D721Med (cell line): ENCODE measurements at places on chromosomes 2 and 18.
A peak's percentile ranks its signal among the peaks of the same experiment; 100 is the strongest.

DNA sequence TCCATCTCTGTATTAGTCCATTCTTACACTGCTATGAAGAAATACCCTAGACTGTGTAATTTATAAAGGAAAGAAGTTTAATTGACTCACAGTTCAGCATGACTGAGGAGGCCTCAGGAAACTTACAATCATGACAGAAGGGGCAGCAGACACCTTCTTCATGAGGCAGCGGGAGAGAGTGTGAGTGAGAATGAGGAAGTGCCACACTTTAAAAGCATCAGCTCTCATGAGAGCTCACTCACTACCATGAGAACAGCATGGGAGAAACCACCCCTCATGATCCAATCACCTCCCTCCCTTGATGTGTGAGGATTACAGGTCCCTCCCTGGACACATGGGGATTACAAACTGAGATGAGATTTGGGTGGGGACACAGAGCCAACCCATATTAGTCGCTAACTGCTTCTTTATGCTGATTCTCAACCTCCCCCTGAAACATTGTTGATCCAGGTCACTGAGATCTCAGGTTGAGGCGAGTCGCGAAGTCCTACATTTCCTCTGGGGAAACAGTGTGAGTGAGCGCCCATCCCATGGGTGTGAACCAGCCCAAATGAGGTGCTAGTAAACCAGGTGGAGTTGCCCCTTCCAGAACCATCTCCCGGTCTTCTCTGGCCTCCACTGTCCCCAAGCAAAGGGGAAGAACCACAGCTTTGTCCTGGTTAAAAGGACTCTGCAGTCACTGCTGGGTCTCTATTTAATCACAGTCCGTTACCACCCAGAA, 123.8 kb downstream of the CAPN13 start:
- DNase-seq = no peak

GRCh38 chr2:119466373-119466772, 34.7 kb downstream of the TMEM37 start:
- no peak for DNase-seq

GRCh38 chr2:235467588-235467987, 26.3 kb upstream of the AGAP1 start:
- DNase-seq = no peak

DNA sequence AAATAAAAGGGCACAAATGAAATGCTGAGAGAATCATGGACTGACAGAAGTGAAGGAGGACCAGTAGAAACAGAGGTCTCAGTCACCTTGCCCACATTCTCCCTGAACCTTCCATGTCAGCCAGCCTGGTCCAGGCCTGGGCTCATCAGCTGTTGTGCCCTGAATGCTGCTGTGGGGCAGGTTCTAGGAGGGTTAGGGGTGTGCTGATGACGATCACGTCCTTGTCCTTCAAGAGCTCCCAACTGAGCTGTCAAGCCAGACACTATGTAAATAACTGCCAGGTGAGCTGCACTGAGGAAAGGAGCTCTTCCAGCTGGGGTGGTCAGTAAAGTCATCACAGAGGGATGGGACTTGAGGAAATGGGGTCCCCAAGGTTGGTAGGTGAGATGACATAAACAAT, 156.5 kb downstream of the SMAD2 start:
- no peak for DNase-seq

GRCh38 chr2:174682578-174683391, 81.5 kb downstream of the CHRNA1 start:
- DNase-seq = peak; percentile 23

DNA sequence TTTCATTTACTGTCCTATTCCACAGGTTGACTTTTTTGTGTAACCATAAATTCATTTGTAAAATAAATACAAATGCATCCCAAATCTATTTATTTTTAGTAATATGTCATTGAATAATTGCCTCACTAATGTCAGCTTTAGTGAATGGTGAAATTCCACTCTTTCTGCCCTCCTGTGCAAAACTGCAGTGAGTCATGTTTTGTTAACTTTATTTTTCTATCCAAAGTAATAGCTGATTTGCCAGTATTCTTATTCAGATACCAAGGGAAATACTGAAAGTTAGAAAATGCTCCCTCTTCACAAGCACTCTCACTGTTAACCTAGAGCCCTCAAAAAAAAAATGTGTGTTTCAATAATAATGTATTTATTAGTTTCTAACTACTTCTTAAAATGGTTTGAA, 322.8 kb downstream of the RIT2 start:
- no peak for DNase-seq

GRCh38 chr2:234366891-234367290, 130.0 kb downstream of the ARL4C start:
- DNase-seq = no peak

DNA sequence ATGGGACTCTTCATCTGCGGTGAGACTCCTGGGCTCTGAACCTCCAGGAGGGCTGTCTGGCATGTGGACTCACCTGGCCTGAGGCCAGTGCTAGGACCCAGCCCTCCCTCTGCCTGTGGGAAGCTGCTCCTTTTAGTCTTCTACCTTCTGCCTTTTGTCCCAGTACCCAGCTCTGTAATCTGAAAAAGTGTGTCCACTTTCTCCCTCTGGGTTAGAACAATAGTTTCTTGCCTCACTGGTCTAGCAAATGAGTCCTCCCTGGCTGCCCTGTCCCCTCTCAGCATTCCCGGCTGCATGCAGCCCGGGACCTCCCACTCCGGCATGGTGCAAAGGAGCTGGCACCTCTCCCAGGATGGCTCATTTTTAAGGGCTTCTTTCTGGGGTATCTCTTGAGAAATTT, 25.9 kb downstream of the GKN2 start:
- no peak for DNase-seq

- DNase-seq = no peak
Observed at GRCh38 chr2:23448906-23449305, 63.9 kb downstream of the KLHL29 start.

DNA sequence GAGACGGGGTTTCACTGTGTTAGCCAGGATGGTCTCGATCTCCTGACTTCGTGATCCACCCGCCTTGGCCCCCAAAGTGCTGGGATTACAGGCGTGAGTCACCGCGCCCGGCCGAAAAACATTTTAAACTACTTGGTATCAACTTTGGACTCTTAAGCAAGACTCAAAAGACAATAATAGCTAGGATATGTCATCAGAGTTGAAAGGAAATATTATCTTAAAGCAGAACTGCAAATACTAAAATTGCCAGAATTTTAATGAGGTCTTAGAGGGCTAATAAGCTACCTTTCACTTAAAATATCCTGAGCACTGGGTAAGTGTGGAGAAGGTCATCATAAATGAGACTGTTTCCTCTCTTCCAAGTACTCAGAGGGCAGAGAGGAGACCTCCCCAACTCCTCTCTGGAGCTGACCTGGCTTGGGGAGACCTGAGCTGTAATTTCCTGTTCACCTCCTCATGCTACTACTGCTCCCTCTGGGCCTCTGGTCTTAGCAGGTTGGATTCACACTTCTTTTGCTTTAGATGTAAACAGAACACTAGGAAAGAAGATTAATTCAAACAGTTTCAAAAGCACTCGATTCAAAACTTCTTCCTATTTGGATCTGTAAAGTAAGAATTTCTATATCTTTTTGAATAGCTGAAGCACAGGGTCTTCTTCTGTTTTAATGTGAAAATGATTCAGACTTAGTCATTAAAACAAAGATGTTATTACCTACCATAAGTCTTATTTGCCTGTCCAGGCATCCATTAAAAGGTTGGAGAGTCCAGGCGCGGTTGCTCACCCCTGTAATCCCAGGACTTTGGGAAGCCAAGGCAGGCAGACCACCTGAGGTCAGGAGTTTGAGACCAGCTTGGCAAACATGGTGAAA, 16.5 kb downstream of the CNRIP1 start:
- no peak for DNase-seq

- no peak for DNase-seq
Observed at GRCh38 chr2:197502685-197503084, 2.5 kb downstream of the HSPE1 start.

GRCh38 chr18:54479365-54479764, 111.7 kb upstream of the DYNAP start:
- DNase-seq = no peak

DNA sequence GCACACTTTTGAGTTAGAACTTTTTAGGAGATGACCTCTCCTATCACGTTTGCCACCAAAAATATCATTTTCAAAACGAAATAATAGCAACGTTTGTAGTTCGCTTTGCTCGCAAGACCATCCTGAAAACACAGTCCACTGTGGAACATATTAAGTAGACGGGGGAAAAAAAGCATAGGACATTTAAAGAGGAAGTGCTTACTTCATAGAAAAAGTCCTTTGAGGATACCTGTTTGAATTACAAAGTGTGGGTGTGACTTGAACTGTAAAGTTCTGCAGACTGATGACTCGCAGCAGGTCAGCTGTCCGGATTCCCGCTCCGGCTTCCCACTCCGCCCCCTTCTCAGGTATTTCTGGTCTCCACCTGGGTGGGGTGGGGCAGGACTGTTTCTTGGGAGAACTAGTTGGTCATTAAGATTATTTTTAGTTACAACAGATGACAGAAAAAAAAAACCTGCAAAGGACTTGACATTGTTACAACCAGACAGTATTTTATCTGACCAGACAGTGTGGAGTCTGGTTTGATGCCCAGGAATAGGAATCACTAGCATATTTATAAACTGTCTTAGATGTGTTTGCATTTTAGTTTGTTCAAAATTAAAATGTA, 13.3 kb downstream of the CNOT11 start:
- DNase-seq = no peak

DNA sequence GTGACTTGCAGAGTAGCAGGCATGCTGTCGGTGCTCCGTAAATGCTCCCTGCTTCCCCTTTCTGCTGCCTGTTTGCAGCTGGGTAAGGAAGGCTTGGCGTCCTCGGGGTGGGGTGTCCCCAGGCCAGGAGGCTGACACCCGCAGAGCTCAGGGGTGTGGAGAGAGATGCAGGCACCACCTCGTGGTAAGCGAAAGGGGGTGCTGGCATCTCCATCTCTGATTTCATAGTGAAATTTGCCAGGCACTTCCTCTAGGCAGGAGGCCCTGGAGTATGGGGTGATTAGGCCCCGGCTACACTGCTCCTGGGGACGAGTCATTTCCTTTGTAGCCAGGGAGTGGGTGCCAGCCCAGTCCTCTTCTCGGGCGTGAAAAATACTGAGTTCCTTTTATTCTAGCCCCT, 160.4 kb downstream of the KLHL29 start:
- no peak for DNase-seq

- DNase-seq = no peak
Observed at GRCh38 chr2:20823917-20824316, 1.0 kb upstream of the LDAH start.

- no peak for DNase-seq
Observed at GRCh38 chr18:43587538-43588153, 310.4 kb upstream of the SYT4 start.

DNA sequence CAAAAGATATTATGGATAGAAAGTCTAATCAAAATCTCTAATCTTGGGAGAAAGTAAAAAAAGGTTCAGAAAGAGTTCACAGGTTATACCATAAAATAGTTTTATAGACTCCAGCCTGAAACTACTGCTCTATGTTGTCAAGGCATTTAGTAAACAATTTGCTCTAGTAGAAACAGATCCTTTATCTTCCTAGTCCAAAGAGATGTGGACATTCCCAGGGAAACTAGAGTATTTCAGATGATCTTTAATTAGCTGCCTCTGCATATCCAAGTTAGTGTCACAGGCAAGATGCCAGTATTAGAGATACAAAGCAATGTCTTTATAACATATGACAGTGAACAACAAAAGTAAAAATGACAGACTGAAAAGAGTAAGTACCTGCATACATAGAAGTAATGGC, 708.6 kb downstream of the CCDC85A start:
- no peak for DNase-seq

GRCh38 chr2:67616749-67617148, 219.6 kb downstream of the ETAA1 start:
- no peak for DNase-seq

DNA sequence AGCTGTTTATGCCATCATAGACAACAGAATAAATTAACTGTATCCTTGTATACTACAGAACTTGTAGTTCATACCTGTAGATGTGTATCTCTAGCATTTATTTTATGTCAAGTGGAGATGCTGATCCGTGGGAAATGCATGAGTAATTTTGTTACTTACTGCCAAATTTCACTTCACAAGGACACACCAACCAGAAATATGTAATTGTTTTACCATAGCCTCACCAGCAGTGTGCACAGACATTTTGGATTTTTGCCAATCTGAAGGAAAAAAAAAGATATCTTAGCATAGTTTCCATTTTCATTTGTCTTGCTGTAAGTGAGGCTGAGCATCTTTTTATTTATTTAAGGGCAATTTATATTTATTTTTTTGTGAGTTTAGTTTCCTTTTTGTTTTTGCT, 265.1 kb upstream of the OSR1 start:
- DNase-seq = no peak

DNA sequence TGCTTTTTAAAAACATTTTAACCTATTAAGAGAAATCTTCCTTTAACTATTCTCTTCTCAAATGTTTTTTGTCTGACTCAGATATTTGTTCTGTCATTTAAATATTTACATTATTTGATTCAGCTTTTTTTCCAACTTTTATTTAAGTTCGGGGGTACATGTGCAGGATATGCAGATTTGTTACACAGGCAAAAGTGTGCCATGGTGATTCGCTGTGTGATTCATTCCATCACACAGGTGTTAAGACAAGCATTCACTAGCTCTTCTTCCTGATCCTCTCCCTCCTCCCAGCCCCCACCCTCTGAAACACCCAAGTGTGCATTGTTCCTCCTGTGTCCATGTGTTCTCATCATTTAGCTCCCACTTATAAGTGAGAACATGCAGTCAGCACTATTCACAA, 19.4 kb downstream of the SP100 start:
- no peak for DNase-seq

GRCh38 chr2:6835467-6835866, 30.2 kb downstream of the CMPK2 start:
- no peak for DNase-seq

- DNase-seq = no peak
Observed at GRCh38 chr2:43191947-43192516, 34.4 kb downstream of the ZFP36L2 start.

GRCh38 chr2:177261116-177262060, 3.1 kb downstream of the NFE2L2 start:
- DNase-seq = no peak

GRCh38 chr2:229470781-229471180, 199.7 kb upstream of the PID1 start:
- no peak for DNase-seq

- no peak for DNase-seq
Observed at GRCh38 chr2:135694711-135695110, 46.9 kb upstream of the UBXN4 start.

DNA sequence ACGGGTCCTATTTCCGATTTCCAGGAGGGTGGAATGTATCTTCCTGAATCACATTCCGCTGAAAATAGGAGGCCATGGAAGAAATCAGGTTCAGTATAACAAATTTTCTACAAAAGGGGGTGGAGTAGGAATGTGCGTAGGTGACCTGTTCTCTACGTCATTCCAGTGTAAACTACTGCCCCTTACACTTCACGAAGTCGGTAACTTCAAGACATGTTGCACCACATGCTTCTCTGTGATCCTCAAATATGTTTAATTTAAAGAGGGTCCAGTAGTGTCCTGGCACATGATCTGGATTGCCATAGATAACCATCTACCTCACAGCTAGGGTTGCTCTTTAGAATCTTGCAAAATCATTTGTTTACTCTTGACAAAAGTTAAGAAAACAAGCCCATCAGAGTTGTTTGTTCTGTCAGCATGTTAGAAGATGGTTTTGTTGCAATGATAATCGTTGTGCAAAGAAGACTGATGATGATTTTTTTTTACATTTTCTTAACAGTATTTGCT, 7.5 kb upstream of the CPS1 start:
- DNase-seq = no peak
